Liver (tissue), 10 donors: ENCODE measurements at places on chromosomes 12 and 14.

DNA sequence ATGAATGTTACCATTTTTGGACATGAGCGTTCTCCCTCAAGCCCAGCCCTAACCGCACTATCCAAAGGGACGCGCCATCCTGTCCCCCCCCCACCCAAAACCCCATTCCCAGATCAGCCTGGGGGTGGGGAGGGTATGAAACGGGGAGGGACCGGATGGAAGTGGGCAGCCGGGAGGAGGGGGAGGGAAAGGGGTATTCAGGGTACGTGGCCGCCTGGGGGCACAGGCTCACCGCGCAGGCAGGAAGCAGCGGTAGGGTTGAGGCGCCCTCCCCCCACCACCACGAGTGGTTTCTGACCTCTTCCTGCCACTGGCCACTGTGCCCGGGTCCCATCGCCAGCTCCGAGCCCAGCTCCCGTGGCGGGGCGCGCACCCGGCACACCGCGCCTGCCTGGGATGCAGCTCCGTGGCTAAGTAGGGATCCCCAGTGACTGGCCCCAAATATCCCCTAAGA lies 1.4 kb downstream of the ACTN1 start:
- peak; percentile 58 for DNase-seq

GRCh38 chr14:66137081-66137480 lies 349.1 kb upstream of the CCDC196 start:
- no peak for DNase-seq

- no peak for DNase-seq
Measured at GRCh38 chr12:55467836-55468235, 2.1 kb downstream of the OR6C70 start.

DNA sequence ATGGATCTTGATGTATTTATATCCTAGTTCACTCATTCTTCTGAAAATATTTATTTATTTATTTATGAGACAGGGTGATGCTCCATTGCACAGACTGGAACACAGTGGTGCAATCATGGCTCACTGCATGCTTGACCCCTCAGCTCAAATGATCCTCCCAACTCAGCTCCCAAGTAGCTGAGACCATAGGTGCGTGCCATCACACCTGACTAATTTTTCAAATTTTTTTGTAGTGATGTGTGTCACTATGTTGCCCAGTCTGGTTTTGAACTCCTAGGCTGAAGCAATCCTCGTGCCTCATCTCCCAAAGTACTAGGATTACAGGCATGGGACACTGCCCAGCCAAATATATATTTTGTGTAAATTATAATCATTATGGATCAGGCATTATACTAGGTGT lies 595.6 kb upstream of the ATP2B1 start:
- no peak for DNase-seq

DNA sequence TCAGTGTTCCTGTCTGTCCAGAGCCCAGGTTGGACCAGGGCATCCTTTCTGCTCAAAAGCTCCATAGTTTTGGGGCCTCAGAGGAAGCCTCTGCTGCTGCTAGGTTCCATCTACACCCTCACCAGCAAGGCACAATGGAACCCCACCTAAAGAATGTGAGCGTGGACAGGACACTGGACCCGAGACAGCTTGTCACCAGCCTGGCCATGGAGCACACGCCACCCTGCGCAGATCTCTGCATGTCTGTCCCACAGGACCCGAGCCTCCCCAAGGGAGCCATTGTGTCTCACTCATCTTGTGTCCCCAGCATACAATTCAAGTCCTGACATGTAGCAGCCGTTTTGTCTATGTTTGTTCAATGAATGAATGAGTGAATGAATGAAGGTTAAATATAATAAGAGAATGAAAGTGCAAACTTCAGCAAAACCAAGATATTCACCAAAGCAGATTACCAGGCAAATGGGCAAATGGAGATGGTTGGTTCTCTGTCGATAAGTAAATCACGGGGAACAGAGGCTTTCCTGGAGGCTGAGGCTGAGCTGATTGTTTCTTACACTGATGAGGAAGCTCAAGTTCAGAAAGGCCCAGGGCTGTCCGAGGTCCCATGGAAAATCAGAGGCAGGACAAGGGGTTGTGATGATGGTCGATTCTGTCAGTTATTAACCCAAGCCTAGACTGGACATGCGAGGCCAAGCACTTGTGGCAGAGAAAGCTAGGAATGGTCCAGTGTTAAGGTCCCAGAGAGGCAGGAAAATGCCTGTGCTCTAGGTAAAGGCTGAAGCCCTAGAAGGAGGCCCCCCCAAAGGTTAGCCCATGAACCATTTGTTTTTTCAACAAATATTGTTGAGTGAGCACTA lies 27.0 kb downstream of the SERPINA3 start:
- no peak for DNase-seq

DNA sequence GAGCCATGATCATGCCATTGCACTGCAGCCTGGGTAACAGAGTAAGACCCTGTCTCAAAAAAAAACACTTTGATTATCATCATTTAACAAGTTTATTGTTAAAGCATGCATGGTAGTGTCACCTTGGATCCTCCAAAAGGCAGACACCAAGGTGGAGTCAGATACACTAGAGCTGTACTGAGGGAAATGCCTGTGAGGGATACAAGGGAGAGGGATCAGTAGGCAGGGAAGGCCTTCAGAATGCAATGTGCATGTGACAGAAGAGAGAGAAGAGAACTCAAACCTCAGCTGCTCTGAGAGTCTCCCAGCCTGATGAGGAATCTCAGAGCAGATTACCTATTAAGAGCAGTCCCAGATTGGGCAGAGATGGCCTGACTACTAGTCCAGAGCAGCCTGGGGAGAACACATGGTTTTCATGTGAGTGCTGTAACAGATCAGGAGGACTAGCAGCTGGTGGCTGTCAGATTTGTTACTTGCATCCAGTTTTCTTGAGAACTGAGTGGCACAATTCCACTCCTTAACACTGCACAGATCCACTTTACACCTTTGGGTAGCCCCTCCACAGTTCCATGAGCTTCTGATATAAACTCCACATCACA lies 38.0 kb upstream of the A2ML1 start:
- no peak for DNase-seq

GRCh38 chr14:51020024-51020710 lies 74.7 kb downstream of the TRIM9 start:
- no peak for DNase-seq

GRCh38 chr14:49966304-49966809 lies 73.5 kb downstream of the ARF6 start:
- no peak for DNase-seq

GRCh38 chr14:50920482-50921230 lies 23.6 kb downstream of the PYGL start:
- DNase-seq, result no peak

- DNase-seq, result no peak
Measured at GRCh38 chr12:124236625-124237031, 58.3 kb upstream of the RFLNA start.
